GM10248 (cell line): ENCODE measurements at places on chromosomes 6 and 20.

DNA sequence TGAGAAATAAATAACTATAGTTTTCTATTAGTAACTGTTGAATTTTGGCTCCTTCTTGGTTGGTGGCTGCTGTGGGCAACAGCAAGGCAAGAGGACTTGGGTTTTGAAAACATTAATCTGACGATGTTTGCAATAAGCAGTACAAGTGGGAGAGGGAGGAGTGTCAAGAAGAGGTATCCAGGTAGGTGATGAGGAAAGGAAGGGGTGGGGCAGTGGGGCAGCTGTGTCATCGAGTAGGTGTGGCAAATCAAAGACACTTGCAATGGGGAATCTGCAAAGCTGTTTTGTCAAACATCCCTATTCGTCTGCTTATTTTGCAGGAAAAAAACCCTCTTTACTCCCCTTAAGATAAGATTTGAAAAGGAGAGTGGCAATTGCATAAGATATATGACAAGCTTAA lies 171.9 kb upstream of the MAP3K7 start:
- DNase-seq = no peak

GRCh38 chr6:139600343-139600742 lies 225.9 kb upstream of the CITED2 start:
- no peak for DNase-seq

GRCh38 chr20:51233345-51233744 lies 210.4 kb upstream of the KCNG1 start:
- DNase-seq = no peak

DNA sequence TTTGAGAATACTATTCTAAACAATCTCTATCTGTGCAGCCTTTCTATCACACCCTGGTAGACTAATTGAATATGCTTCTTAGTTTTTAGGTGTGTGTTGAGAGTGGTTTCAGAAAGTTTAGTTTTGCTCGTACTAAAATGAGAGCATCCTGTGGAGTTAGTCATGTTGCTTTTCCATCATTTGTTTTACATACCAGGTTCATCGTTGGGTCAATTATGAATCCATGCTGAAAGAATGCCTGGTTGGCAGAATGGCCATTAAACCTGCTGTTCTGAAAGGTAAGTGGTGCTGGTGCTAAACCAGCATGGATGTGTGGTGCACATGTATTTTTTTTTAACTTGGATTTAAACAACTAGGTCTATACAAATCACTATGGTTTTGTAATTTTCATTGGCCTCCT lies 49.3 kb downstream of the CYB5R4 start:
- DNase-seq = no peak

DNA sequence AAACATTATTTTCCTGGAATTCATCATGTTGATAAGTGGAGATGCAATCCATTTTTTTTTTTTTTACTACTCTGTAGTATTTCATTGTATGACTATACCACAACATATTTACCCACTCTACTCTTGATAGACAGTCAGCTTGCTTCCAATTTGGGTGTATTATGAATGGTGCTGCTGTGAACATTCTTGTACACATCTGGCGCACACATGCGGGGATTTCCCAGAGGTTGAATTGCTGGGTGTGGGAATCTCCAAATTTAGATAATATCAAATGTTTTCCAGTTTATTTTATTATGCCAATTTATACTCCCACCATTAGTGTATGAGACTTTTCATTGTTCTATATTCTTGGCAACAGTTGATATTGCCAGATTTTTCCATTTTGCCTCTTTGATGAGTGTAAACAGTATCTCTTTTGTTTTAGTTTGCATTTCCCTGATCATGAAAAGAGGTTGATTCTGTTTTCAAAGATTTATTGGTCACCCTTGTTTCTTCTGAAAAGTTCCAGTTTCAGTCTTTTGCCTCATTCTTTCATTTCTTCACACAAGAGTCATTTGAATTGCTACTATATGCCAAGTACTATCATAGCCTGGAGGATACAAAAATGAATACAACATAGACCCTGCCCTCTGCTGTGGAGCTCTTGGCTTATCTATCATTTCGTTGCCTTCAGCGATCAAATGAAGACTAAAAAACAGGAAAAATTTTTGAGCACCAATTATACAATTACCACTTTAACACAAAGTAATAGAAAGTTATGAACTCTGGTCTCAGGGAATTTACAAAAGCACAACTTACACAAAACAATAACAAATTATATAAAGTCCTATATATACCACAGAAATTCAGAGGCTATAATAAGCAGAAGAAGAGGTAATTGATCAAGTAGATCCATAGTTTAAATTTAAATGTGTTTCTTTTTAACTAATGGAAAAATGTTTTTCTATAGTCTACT lies 17.1 kb upstream of the NCOA7 start:
- DNase-seq = no peak

- no peak for DNase-seq
Measured at GRCh38 chr6:66838764-66839163, 1131.7 kb upstream of the EYS start.
